Ovary (tissue), 10 donors: ENCODE measurements at places on chromosomes 5 and 9. TPM values are rescaled to one million over a fixed set of nuclear protein-coding genes. Genes with fewer than 3 reads are reported as not detected.

GRCh38 chr5:100842080-100842479 lies 61.0 kb downstream of the ST8SIA4 start:
- H3K36me3 ChIP-seq = no peaks in the 10 kb centered on the region
- DNase-seq = no peak
- H3K27me3 ChIP-seq = no peaks in the 10 kb centered on the region
- H3K27ac ChIP-seq = no peak overlapping the region
- no peaks in the 10 kb centered on the region for H3K4me1 ChIP-seq

DNA sequence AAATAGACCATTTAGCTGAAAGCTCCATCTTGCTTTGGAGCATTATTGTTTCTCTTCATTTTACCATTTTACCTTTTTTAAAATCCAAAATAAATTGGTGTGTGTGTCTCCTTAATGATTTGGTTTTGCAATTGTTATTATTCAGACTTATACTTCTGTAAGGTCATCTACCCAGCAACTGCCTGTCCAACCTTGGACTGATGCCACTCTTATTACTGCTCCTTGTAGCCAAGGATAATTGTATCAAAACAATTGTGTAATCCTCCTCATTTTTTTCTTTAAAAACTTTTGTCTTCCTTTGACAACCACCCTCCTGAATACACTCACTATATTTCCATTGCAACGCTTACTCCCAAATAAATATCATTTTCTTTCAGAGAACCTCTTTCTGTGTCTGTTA lies 30.3 kb upstream of the HMGCR start:
- DNase-seq = no peak
- no peaks in the 10 kb centered on the region for H3K36me3 ChIP-seq
- H3K4me1 ChIP-seq = no peaks in the 10 kb centered on the region
- no peak overlapping the region for H3K4me3 ChIP-seq
- H3K27me3 ChIP-seq = no peaks in the 10 kb centered on the region
- H3K27ac ChIP-seq = no peak overlapping the region

- no peaks in the 10 kb centered on the region for H3K4me1 ChIP-seq
- H3K4me3 ChIP-seq = no peak overlapping the region
- no peak overlapping the region for H3K27ac ChIP-seq
- no peaks in the 10 kb centered on the region for H3K27me3 ChIP-seq
- DNase-seq = no peak
Observed at GRCh38 chr9:70945301-70945700, 176.1 kb downstream of the TRPM3 start.

DNA sequence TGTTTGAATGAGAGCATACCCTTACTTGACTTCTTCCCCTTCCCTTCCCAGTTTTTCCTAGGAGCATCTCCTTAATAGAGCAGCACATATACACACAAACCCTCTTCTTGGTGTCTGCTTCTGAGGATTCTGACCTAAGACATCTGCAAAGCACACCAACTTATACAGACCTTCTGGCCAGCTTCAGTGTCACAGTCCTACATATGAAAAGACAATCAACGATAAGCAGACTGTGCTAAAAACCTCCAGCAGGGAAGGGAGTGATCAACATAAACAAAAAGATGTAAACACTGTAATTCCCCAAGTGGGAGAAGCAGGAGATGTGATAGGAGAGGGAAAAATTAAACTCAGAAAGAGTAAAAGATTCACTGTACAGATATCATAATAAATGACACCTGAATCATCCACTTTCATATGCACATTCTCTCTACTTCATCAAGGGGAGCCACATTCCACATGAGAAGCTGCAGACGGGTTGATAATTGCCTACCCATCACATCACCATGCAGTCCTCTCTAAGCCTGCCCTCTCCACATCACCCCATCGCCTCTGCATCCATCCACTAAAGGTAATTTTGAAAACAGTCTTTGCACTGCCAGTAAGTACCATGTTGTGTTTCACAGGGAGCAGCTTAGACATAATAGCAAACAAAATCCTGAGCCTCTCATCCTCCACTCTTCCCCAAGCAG lies 13.0 kb downstream of the APBA1 start:
- H3K4me1 ChIP-seq = peaks cover 3% of the 10 kb centered on the region
- H3K36me3 ChIP-seq = no peaks in the 10 kb centered on the region
- H3K27me3 ChIP-seq = no peaks in the 10 kb centered on the region
- H3K27ac ChIP-seq = no peak overlapping the region

GRCh38 chr5:174052636-174053035 lies 7.1 kb downstream of the NSG2 start:
- H3K27ac ChIP-seq = no peak overlapping the region
- H3K4me1 ChIP-seq = no peaks in the 10 kb centered on the region
- no peak for DNase-seq
- no peaks in the 10 kb centered on the region for H3K36me3 ChIP-seq

GRCh38 chr5:180742727-180743126 lies 2.9 kb upstream of the OR2Y1 start:
- no peaks in the 10 kb centered on the region for H3K36me3 ChIP-seq
- no peaks in the 10 kb centered on the region for H3K27me3 ChIP-seq
- DNase-seq = no peak

- no peaks in the 10 kb centered on the region for H3K27me3 ChIP-seq
- H3K36me3 ChIP-seq = no peaks in the 10 kb centered on the region
- no peak for DNase-seq
- H3K4me1 ChIP-seq = no peaks in the 10 kb centered on the region
Observed at GRCh38 chr5:36685631-36686288, 79.4 kb downstream of the SLC1A3 start.

GRCh38 chr9:31958572-31958971 lies 425.9 kb upstream of the ACO1 start:
- H3K27ac ChIP-seq = no peak overlapping the region
- no peaks in the 10 kb centered on the region for H3K36me3 ChIP-seq
- no peaks in the 10 kb centered on the region for H3K27me3 ChIP-seq
- no peak overlapping the region for H3K4me3 ChIP-seq

DNA sequence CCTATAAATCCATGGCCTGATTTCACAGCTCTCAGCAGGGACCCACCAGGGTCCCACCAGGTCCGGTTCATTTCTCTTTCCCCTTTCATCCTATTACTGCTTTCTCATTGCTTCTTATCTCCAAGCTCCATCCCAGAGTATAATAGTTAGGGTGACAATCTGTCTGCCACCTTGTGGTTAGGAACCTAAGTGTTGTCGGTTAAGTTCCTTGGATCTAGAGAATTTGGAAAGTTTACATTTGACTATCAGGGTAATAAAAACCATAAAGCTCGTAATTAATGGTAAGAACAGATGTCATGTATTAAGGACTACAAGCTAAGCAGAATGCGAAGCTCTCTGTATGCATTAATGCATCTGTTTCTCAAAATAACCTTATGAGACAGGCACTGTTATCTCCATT lies 259.1 kb downstream of the SH3GL2 start:
- H3K27ac ChIP-seq = no peak overlapping the region
- H3K4me3 ChIP-seq = no peak overlapping the region
- H3K36me3 ChIP-seq = no peaks in the 10 kb centered on the region
- no peak for DNase-seq
- H3K4me1 ChIP-seq = no peaks in the 10 kb centered on the region

DNA sequence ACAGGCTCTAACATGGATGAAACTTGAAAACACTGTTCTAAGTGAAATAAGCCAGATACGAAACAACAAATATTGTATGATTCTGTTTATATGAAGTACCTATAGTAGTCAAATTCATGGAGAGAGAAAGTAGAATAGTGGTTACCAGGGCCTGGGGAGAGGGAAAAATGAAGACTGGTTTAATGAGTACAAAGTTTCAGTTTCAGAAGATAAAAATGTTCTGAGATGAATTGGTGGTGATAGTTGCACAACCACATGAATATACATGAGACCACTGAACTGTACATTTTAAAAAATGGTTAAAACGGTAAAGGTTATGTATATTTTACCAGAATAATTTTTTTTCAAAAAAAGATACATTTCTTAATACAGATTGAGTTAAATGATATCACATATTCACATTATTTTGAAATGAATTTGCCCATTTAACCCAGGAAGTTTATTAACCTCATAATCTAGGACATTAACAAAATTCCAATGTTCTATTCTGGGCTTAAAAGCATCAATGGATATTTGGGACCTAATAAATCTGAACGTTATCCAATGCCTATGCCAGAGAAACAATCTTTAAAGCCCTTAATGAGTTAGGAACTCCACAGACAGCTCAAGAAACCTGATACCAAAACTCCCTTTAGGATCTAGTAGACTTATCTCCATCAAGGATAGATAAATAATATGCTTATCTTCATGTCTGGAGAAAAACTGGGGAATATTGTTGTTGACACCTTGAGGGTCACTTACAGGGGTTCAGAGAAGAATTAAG lies 521.3 kb downstream of the EFNA5 start:
- no peaks in the 10 kb centered on the region for H3K36me3 ChIP-seq
- no peak overlapping the region for H3K4me3 ChIP-seq

GRCh38 chr9:116451500-116452115 lies 235.5 kb upstream of the TRIM32 start:
- H3K27ac ChIP-seq = no peak overlapping the region
- no peaks in the 10 kb centered on the region for H3K36me3 ChIP-seq
- no peak overlapping the region for H3K4me3 ChIP-seq

DNA sequence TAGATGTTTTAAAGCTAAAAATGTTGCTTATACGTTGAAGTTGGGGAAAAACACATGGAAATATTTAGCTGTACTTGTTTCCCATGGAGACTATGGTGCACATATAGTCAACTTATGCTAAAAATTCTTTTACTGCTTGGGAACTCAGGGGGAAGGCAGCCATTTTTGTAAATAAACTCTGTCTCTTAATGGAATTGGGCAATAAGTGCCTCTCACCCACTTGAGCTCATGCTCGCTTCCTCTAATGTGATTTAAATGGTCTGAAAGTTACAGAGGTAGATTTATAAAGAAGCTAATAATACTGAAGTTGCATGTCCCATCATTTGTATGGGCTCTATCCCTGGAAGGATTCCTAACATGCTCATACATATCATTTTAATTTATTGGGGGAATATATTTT lies 523.8 kb downstream of the RASEF start:
- DNase-seq = no peak
- no peaks in the 10 kb centered on the region for H3K36me3 ChIP-seq
- H3K27ac ChIP-seq = no peak overlapping the region
- no peak overlapping the region for H3K4me3 ChIP-seq
- no peaks in the 10 kb centered on the region for H3K4me1 ChIP-seq

GRCh38 chr9:119240546-119240945 lies 128.7 kb downstream of the BRINP1 start:
- H3K4me1 ChIP-seq = no peaks in the 10 kb centered on the region
- no peak for DNase-seq
- no peak overlapping the region for H3K27ac ChIP-seq
- no peaks in the 10 kb centered on the region for H3K36me3 ChIP-seq
- H3K27me3 ChIP-seq = no peaks in the 10 kb centered on the region
- no peak overlapping the region for H3K4me3 ChIP-seq

DNA sequence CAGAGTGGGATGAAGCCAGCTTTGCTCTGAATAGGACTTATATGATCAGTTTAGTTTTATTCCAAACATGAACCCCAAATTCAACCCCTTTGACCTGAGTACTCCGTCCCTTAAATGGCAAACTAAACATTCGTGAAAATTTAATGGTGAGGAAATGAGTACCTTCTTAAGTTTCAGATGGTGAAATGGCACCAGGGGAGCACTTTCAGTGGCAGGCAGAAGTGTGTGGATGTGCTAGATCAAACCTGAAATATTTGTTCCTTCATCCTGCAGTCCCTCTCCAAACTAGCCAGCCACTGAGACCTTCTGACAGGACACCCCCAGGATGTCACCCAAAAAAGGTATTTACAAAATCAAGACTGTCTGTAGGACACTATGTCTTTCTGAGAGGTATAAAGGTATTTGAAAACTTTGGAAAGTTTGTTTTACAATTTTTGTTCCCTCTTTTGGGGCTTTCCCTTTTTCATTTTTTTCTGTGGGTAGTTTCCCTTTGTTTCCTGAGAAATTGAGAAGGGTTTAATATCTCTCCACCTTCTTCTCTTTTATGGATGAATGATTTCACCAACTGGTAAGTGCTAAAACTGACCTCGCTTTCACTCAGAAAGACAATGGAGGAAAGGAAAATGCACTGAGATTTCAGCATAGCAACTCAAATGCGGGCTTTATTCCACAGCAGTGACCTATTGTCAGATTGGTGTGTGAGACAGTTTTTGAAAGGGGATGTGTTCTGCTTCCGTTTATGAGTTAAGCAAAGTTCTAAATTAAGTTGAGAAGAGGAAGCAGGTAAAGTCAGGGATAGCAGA lies 127.1 kb downstream of the TMC1 start:
- no peaks in the 10 kb centered on the region for H3K4me1 ChIP-seq
- no peak overlapping the region for H3K27ac ChIP-seq
- no peaks in the 10 kb centered on the region for H3K27me3 ChIP-seq
- DNase-seq = no peak

DNA sequence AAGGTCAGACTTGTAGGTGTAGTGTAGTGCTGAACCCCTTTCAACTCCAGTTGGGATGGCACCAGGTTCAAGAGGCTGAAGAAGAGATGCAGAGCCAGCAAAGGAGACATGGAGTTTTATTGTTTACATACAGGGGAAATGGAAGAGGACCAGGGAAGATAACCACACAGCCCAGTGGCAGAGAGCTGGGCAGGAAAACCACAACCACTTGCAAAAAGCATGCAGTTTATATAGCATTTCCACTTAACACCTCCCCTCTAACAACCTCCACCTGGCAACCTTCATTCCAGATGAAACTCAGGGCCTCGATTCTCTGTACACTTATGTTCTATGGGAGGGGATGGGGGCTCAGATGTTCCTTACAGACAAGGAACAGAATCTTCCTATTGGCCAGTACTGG lies 56.9 kb downstream of the SNX24 start:
- no peak overlapping the region for H3K27ac ChIP-seq
- no peak for DNase-seq
- no peaks in the 10 kb centered on the region for H3K27me3 ChIP-seq
- no peaks in the 10 kb centered on the region for H3K36me3 ChIP-seq

DNA sequence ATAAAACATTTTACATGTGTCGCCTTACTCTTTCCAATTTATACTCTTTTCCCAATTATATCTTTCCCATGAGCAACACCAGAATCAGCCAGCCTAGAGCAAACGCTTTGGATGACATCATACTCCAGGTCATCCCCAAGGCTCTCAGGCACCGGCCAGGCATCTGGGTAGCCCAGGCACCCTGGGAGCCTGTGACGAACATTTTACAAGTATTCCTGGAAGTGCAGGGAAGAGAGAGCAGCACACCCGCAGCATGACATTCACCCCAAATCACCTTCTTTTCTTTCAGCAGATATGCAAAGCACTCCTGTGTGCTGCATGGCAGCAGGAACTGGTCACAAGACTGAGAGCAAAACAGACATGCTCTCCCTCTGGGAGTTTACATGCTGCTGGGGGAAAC lies 75.7 kb upstream of the SMIM23 start:
- no peaks in the 10 kb centered on the region for H3K4me1 ChIP-seq
- H3K27ac ChIP-seq = no peak overlapping the region
- no peaks in the 10 kb centered on the region for H3K36me3 ChIP-seq
- H3K27me3 ChIP-seq = no peaks in the 10 kb centered on the region

The GPR151 gene
- not detected for polyA plus RNA-seq

The CCNJL gene
- 3.4 TPM for polyA plus RNA-seq

The OCLN gene
- polyA plus RNA-seq = 0.70 TPM

The TAF11L10 gene
- polyA plus RNA-seq = not detected

The EPB41L4B gene
- polyA plus RNA-seq = 14.0 TPM

The PCDHB14 gene
- polyA plus RNA-seq = 4.5 TPM

The LMBRD2 gene
- 6.5 TPM for polyA plus RNA-seq

The HCN1 gene
- not detected for polyA plus RNA-seq

The PTAR1 gene
- 19.1 TPM for polyA plus RNA-seq

The BAAT gene
- not detected for polyA plus RNA-seq

The KLHL3 gene
- 11.5 TPM for polyA plus RNA-seq

The TMEFF1 gene
- polyA plus RNA-seq = 0.57 TPM
